ENCODE measurements at places on chromosomes 4 and X.

GRCh38 chr4:147772459-147772969 lies 40.6 kb downstream of the ARHGAP10 start:
- H3K27ac ChIP-seq = no peak overlapping the region
- no peaks in the 10 kb centered on the region for H3K36me3 ChIP-seq
- H3K4me1 ChIP-seq = no peaks in the 10 kb centered on the region
- no peak for DNase-seq
- H3K4me3 ChIP-seq = no peak overlapping the region

DNA sequence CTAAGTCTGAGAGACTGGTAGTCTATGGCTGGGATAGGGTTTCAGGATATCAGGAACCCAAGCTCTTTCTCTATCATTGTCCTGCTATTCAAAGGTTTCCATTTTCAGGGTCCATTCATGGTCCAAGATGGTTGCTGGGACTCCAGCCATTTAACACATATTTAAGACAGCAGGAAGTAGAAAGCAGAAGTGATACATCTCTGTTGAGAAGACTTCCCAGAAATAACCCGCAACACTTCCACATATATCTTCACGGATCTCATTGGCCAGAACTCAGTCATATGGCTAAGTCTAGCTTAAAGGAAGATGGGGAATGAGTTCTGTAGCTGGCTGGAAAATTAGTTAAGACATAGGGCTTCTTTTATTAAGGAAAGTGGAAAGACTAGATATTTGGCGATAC lies 23.8 kb downstream of the CTSO start:
- peaks cover 9% of the 10 kb centered on the region for H3K36me3 ChIP-seq
- no peak overlapping the region for H3K4me3 ChIP-seq
- H3K4me1 ChIP-seq = no peaks in the 10 kb centered on the region
- no peaks in the 10 kb centered on the region for H3K27me3 ChIP-seq
- no peak overlapping the region for H3K27ac ChIP-seq
- DNase-seq = no peak

- H3K36me3 ChIP-seq = no peaks in the 10 kb centered on the region
- H3K4me3 ChIP-seq = no peak overlapping the region
- no peaks in the 10 kb centered on the region for H3K27me3 ChIP-seq
- H3K27ac ChIP-seq = no peak overlapping the region
- no peak for DNase-seq
- H3K4me1 ChIP-seq = no peaks in the 10 kb centered on the region
Observed at GRCh38 chr4:90845777-90846176, 718.6 kb downstream of the CCSER1 start.

GRCh38 chr4:7034262-7035081 lies 8.7 kb upstream of the TADA2B start:
- H3K27ac ChIP-seq = no peak overlapping the region
- no peak overlapping the region for H3K4me3 ChIP-seq
- peaks cover 17% of the 10 kb centered on the region for H3K36me3 ChIP-seq
- no peaks in the 10 kb centered on the region for H3K27me3 ChIP-seq
- peaks cover 7% of the 10 kb centered on the region for H3K4me1 ChIP-seq

DNA sequence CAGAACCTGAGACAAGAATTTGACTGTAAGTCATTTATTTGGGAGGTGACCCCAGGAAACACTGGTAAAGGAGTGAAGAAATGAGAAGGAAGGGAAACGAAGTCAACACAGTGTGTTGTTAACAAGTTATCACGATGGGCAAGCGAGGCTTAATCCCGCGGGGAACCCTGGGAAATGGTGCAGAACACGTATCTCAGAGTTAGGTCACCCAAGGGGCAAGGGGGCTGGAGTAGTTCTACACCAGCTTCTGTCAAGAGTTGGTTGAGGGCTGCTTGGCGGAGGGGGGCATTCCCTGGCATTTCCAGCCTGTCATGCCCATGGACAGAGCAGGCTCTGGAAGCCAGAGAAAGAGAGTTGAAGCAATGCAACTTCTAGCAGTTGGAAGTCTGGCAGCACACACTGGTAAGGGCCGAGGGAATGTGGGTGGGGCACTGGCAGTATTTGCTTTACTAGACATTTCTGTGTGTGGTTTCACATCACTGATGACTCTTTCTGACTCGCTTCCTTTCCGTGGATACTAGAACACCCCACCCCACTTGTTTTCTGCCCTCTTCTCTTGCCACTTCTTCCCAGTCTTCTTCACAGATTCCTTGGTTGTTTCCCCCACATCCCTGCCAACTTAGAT lies 52.2 kb upstream of the ADGRG2 start:
- no peak overlapping the region for H3K4me3 ChIP-seq
- no peak overlapping the region for H3K27ac ChIP-seq
- DNase-seq = no peak
- H3K4me1 ChIP-seq = no peaks in the 10 kb centered on the region
- H3K27me3 ChIP-seq = no peaks in the 10 kb centered on the region

DNA sequence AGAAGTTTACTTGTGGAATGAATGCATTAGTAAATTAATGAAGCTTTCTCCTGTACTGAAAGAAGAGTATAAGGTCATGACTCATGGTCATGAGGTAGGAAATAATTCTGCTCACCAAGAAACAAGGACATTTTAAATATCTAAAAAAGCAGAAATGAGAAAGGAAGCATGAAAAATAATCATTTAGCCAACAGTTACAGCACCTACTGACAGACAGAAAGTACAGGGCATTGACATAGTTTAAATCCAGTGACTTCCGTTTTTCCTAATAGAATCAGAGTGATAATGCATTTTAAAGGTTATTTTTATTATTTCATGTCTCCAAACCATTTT lies 30.5 kb upstream of the ACSL1 start:
- H3K27me3 ChIP-seq = peaks cover 33% of the 10 kb centered on the region
- no peaks in the 10 kb centered on the region for H3K4me1 ChIP-seq
- no peak for DNase-seq
- no peaks in the 10 kb centered on the region for H3K36me3 ChIP-seq
- H3K4me3 ChIP-seq = no peak overlapping the region
- H3K27ac ChIP-seq = no peak overlapping the region

DNA sequence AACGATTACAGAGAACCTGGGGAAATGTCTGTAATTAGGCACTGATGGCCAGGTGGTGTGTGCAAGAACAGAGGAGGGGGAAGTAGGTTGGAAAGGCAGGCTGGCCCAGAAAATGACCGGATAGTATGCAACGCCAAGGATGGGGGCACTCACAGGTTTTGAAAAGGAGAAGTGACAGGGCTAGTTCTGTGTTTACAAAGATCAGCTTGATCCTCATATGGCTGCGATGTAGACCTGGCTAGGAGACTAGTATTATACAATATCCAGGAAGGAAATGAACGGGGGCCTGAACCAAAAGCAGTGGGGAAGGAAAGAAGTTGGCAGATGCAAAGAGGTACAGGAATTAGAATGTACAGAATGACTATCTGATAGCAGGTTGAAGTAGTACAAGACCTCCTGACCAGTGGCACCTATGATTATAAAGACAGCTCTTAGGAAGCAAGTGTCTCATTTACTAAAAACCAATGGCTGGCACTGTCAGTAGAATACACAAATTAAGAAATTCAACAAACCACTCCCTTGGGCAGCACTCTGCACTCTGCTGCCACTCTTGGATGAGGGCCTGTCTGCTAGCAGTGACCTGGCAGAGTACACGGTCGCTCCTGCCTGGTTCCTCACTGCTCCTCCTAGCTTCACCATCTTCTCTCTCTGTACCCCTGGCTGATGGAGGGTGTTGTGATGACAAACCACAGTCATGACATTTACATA lies 14.1 kb downstream of the MFAP3L start:
- H3K27ac ChIP-seq = no peak overlapping the region
- DNase-seq = no peak
- peaks cover 7% of the 10 kb centered on the region for H3K4me1 ChIP-seq
- no peaks in the 10 kb centered on the region for H3K36me3 ChIP-seq

DNA sequence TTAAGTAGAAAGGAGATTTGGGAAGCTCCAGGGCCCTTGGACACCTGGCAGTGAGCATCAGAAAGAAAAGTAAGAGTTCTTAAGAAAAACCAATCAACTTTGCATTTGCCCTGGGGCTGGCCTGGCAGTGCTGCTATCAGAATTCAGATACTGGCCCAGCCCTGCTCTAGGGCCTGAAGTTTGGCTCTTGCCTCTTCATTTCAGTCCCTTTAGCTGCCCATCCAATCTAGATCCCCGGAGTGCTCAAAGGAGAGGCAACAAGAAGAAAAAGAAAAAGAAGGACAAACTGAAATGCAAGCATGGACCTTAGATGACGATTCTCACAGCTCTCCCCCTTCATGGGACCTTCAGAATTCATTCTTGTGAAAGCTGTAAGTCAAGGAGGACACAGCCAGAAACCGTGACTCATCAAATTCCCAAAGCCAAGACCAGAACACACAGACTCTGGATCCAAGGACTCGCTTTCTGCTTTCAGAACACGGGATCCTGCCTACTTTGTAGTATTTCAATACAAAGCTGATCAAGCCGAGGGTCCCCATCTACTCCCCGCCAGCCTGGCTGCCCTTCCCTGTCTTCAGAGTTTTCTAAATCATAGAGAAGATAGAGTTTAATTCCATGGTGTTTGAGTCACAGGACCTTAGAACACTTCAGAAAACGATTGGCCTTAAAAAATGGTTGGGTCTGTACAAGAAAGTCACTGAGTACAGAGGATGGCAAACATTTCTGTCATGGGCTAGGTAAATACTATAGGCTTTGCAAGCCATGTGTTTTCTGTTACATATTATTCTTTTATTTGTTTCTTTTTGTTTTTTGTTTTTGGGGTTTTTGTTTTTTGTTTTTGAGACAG lies 103.7 kb downstream of the RBM47 start:
- no peak for DNase-seq
- no peaks in the 10 kb centered on the region for H3K27me3 ChIP-seq
- no peaks in the 10 kb centered on the region for H3K4me1 ChIP-seq
- H3K36me3 ChIP-seq = no peaks in the 10 kb centered on the region
- H3K27ac ChIP-seq = no peak overlapping the region

- no peak overlapping the region for H3K4me3 ChIP-seq
- no peaks in the 10 kb centered on the region for H3K4me1 ChIP-seq
- H3K27me3 ChIP-seq = no peaks in the 10 kb centered on the region
- peaks cover 1% of the 10 kb centered on the region for H3K36me3 ChIP-seq
Observed at GRCh38 chr4:166977596-166977995, 256.7 kb downstream of the SPOCK3 start.

- H3K27ac ChIP-seq = no peak overlapping the region
- DNase-seq = no peak
- H3K4me3 ChIP-seq = no peak overlapping the region
- no peaks in the 10 kb centered on the region for H3K4me1 ChIP-seq
Observed at GRCh38 chr4:137116144-137116543, 416.1 kb downstream of the PCDH18 start.

GRCh38 chr4:150218447-150218846 lies 140.2 kb downstream of the DCLK2 start:
- no peaks in the 10 kb centered on the region for H3K27me3 ChIP-seq
- H3K36me3 ChIP-seq = no peaks in the 10 kb centered on the region
- no peaks in the 10 kb centered on the region for H3K4me1 ChIP-seq
- no peak overlapping the region for H3K27ac ChIP-seq
- H3K4me3 ChIP-seq = no peak overlapping the region

DNA sequence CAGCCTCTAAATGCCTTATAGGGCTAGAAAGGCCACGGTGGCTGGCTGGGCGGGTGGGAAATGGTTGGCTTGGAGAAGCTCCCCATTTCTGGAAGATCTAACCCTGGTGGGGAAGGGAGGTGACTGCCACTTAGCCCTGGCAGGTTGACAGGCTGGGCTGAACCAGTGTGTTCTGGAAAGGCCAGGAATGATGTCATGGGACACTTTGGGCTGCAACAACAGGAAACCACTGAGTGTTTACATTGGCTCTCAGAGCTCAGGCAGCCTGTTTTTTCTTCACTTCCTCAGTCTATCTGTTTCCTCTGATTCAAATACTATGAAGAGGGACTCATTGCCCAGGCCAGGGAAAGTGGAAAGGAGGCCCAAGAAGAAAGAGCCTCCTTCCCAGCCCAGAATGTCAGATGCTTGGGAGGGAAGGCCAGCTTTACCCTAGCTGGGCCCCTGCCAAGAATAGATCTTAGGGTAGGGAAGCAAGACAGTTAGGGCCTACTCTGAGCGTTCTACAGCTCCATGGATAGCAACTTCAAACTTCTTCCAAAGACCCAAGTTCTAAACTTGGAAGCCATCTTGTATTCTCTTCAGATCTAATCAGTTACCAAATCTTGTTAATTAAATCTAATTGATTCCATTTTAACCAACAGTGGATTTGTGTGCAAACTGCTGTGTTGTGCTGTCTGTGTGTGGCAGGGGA lies 65.8 kb upstream of the MSN start:
- peak overlapping the region; percentile 41 for H3K4me3 ChIP-seq
- peak overlapping the region; percentile 75 for H3K27ac ChIP-seq
- peaks cover 55% of the 10 kb centered on the region for H3K4me1 ChIP-seq

DNA sequence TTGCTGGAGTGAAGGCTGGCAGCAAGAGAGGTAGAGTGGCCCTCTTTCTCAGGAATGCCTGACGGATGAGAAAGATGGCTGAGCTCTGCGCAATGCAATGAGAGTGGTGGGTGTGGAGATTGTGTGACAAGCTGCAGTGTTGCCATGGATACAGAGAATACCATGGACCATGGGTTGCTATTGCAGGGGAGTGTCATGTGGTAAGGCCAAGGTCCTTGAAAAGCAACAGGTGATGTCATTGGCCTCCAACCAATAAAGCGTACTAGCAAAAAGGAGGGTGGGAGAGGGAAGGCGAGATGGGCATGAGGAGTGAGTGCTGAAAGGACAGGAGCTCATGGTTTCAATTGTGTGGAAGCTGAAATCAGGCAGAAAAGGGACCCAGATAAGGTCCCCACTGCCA lies 1.8 kb downstream of the PNMA5 start:
- H3K36me3 ChIP-seq = no peaks in the 10 kb centered on the region
- DNase-seq = no peak
- no peak overlapping the region for H3K4me3 ChIP-seq
- H3K4me1 ChIP-seq = peaks cover 3% of the 10 kb centered on the region

DNA sequence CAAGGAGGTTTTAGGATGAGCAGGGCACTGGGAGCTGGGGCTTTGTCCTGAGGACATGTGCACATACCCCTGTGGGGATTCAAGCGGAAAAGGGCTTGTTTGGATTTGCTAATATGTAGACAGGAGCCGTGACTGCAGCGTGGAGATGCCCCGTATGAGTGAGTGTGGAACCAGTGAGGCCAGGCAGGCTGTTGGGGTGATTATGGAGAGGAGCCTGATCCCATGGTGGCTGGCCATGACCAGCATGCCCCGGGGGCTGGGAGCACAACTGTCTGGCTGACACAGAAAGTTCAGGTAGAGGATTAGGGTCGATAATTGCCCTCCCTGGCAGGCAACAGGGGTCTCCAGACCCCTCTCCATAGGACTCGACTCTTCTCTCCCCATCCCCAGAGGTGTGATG lies 68.8 kb upstream of the STX18 start:
- H3K4me3 ChIP-seq = no peak overlapping the region
- DNase-seq = no peak
- H3K27ac ChIP-seq = no peak overlapping the region
- H3K4me1 ChIP-seq = no peaks in the 10 kb centered on the region
- H3K36me3 ChIP-seq = no peaks in the 10 kb centered on the region

DNA sequence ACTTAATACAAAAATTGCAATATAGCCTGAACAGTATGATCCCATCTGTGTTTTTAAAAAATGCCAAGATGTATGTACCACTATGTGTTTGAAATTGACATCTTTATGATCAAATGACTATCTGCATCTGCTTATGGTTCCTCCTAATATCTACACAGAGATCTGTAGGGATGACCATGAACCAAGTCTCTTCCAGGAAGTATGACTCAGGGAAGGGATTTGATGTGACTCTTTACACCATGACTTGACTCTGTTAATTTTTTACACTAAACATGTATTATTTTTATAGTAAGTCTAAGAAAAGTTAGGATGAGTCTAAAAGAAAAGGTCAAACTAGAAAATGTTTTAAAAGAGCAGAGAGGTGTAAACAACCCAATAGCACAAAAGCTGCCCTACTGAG lies 164.0 kb downstream of the SH3KBP1 start:
- no peak overlapping the region for H3K27ac ChIP-seq
- peaks cover 11% of the 10 kb centered on the region for H3K36me3 ChIP-seq
- H3K27me3 ChIP-seq = no peaks in the 10 kb centered on the region
- no peak for DNase-seq
- no peak overlapping the region for H3K4me3 ChIP-seq

Measured in central memory CD8-positive, alpha-beta T cell (primary cell).